ENCODE measurements at places on chromosomes 4 and X.

- peak; percentile 80 for DNase-seq
Observed at GRCh38 chr4:188930822-188931221, 791.6 kb downstream of the TRIML1 start.

GRCh38 chr4:174292473-174292872 lies 8.8 kb downstream of the CEP44 start:
- DNase-seq: no peak

DNA sequence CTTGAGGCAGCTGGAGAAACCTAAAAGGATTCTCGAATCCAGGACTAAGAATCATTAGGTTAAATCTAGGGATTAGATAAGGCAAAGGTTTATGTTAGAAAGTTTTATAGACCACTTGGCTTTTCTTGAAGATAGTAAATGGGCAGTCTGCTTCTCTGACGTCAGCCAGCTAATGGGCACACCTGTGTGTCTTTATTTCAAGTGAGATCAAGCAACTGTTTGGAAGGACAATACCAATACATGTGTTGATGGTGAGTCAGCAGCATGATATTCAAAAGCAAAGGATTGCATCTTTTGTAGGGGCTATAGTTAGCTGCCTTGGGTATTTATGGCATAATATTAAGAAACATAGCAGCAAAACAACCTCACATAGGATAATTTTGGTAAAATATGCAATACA lies 46.5 kb upstream of the GRPR start:
- no peak for DNase-seq

DNA sequence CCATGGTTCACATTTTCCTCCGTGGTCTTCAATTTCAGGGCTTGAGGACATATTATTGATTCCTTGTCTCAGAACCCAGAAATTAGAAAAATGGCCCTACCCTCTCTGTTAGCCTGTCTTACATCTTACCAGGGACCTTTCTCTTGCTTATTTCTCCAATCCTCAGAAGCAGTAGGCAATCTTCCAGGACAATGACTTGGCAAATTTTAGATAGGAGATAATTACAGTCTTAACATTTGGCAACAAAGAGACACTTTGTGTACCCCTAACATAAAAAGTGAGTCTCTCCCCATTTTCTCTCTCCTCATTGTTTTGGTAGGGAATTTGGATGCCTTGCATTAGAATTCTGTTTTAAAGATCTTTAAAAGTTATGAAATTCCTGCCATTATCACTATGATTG lies 778.1 kb upstream of the SLIT2 start:
- no peak for DNase-seq

GRCh38 chr4:155762334-155762733 lies 3.5 kb downstream of the GUCY1B1 start:
- DNase-seq: no peak

- peak; percentile 92 for DNase-seq
Observed at GRCh38 chr4:72031868-72032608, at the start of gene NPFFR2. NPFFR2 (plus strand) TSS chr4:72032000; CDS start chr4:72128592, 96,592 bp downstream.

DNA sequence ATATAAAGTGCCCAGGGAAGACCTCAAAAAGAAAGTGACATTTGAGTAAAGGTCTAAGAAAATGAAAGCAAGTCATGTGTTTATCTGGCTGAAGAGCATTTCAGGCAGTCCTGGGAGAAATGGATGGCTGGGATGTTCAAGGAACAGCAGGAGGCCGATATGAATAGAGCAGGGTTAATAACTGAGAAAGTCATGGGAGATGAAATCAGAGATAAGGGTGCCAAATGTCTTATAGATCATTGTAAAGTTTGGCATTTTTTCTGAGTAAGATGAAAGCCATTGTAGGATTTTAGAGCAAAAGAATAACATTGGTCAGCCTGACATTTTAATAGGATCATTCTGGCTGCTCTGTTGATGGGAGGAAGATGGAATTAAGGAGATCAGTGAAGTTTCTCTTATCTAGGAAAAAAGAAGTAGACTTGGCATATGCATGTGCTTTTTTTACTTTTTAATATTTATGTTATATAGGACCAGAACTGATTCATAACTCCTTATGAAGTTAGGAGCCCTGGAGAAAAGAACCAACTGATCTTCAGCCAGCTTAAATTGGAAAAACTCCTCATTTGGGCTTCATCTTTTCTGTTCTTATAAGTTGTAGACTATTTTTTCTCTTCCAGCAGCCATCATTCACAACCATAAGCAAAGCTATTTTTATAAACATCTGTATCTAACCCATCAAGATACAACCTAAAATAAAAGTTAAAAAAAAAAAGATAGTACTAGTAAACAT lies 18.6 kb downstream of the AIMP1 start:
- DNase-seq: no peak

GRCh38 chr4:38523054-38523453 lies 140.9 kb upstream of the KLF3 start:
- DNase-seq: no peak

DNA sequence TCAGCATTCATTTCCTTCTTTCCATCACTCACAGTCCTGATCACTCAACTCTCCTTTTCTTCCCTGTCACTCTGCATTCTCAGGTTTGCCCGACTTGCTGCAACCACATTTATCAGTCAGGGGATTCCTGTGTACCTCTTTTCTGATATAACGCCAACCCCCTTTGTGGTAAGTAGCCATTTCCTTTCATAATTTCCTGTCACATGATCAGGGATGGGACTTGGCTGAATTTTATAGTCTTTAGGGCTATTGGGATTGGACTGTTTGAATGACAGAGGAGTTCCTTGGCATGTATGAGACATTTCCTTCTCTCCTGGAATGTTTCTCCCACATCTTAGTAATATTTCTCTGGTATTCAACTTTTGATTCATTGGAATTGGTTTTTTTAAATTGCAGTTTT lies 11.0 kb downstream of the PGM2 start:
- DNase-seq: no peak

DNA sequence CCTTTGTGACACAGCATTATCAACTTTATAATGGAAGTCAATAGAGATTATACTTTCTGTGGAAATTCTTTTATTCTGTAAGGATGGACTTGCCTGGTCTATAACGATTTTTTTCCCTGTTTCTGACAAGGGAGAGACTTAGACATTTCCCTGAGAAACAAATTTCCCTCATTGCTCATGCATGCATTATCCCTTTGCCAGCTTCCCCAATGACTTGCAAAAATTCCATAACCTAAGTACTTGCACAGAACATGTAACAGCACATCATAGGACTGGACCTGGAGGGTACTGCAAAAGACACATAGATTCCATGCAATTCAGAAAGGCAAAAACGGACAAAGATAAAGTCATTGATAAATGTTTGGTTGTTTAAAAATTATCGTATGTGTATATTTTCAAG lies 166.7 kb downstream of the FHIP1A start:
- no peak for DNase-seq

All from endodermal cell (in vitro differentiated cells).